Smooth muscle cell of the coronary artery (primary cell): ENCODE measurements at places on chromosomes 2 and 18. TPM values are rescaled to one million over a fixed set of nuclear protein-coding genes. Genes with fewer than 3 reads are reported as not detected.

Gene PRKAG3
- 4.1 TPM in 1 of 2 replicates, not detected in the other for total RNA-seq

Gene ELAC1
- total RNA-seq, result 2.3 and 5.8 TPM in 2 replicates

Gene IL1A
- total RNA-seq, result 4.1 TPM in 1 of 2 replicates, not detected in the other

Gene COL3A1
- 1,200 and 2,738 TPM in 2 replicates for total RNA-seq

Gene ALPG
- total RNA-seq, result not detected in 2 replicates
